ENCODE measurements at places on chromosomes 3 and 15.

DNA sequence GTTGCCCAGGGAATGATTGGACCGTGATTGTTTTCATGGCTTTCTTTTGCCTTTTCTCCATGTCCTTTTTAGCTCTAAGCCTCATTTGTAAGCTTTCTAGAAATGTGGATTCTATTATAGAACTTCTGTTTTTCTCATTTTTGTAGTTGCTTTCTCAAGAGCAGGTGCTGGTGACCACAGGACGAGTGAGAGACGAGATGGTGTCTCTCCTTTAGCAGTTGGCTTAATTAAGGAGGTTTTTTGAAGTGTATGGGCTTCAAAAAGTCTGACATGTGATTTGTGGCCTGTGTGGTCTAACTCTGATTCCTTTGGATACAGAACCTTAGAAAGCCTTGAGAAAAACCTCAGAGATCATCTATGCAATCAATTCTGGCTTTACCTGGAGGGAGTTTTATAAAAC is 292.8 kb downstream of the LPP start:
- DNase-seq = no peak

GRCh38 chr3:148077965-148078364 is 619.7 kb upstream of the AGTR1 start:
- no peak for DNase-seq

- no peak for DNase-seq
Measured at GRCh38 chr3:29409409-29409808, 128.5 kb downstream of the RBMS3 start.

- DNase-seq = no peak
Measured at GRCh38 chr3:122025296-122025695, 3.2 kb upstream of the ILDR1 start.

- no peak for DNase-seq
Measured at GRCh38 chr3:29026286-29026685, 254.6 kb upstream of the RBMS3 start.

DNA sequence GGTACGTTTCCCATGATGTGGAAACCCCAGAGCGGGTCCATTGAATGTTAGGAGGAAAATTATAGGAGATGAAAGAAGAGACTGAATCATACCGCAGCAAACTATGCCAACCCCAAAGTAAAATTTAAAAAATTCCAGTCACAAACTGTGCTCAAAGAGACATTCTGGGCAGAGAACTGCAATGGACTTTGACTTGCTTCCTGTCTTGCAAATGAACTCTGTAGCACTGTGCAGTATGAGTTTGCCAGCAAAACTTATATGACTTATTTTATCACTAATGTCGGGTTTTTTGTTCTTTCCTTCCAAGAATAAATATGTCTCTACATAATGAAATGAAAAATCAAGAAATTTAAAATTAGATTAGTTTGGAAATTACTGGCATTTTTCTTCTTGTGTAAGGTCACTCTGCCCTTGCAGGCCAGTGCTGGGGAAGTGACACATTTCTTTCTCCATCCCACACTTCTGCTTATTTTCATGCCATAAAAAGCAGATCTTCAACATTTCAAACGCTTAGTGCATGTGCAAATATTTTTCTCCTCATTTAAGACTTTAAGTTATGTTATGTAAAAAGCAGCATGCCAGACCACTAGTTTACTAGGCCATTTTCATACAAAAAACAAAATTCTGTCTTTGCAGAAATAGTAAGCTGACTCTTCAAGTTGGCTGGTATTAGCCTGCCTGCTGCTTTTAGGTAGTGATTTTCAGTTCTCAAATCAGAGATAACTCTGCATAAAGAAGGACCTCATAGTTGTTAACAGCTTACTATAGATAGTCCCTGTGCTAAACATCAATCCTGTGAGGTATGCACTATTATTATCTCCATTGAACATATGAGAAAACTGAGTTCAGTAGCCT is 32.2 kb upstream of the SSR3 start:
- no peak for DNase-seq

- DNase-seq = no peak
Measured at GRCh38 chr3:181711325-181712135, at the start of gene SOX2. Gene SOX2 (plus strand): TSS chr3:181711925. CDS start chr3:181712361, 436 bp downstream.

DNA sequence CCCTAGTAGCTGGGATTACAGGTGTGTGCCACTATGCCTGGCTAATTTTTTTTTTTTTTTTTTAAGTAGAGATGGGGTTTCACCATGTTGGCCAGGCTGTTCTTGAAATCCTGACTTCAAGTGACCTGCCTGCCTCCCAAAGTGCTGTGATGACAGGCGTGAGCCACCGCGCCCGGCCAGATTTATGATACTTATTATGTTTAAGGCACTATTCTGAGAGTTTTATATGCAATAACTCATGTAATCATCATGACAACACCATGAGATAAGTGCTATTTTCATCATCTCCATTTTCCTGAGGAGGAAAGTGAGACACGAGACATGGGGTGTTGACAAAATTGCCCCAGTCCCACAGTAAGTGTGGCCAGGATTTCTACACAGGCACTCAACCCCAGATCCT is 366.4 kb upstream of the TRIM42 start:
- DNase-seq = no peak

- DNase-seq = no peak
Measured at GRCh38 chr3:14494279-14494972, 45.7 kb downstream of the GRIP2 start.

Measured in activated CD8-positive, alpha-beta memory T cell treated with anti-CD3 and anti-CD28 coated beads for 24 hours (primary cell).